ENCODE measurements at places on chromosomes 13 and 19. TPM values are rescaled to one million over a fixed set of nuclear protein-coding genes. Genes with fewer than 3 reads are reported as not detected.

TEX101 gene
- total RNA-seq, result not detected

FPR3 gene
- total RNA-seq, result not detected

GIPC3 gene
- under 0.01 TPM for total RNA-seq

OR7D2 gene
- total RNA-seq, result under 0.01 TPM

SLC1A6 gene
- under 0.01 TPM for total RNA-seq

MAP2K2 gene
- 127 TPM for total RNA-seq

B3GNT8 gene
- total RNA-seq, result 1.5 TPM

ATP4B gene
- total RNA-seq, result not detected

CD33 gene
- 0.22 TPM for total RNA-seq

NUFIP1 gene
- 2.6 TPM for total RNA-seq

ITGBL1 gene
- total RNA-seq, result 56.5 TPM

TTC9B gene
- total RNA-seq, result not detected

IZUMO2 gene
- not detected for total RNA-seq

SMIM44 gene
- total RNA-seq, result not detected

SLITRK5 gene
- under 0.01 TPM for total RNA-seq

PODNL1 gene
- total RNA-seq, result under 0.01 TPM

SYNGR4 gene
- not detected for total RNA-seq

PEG3 gene
- 3.9 TPM for total RNA-seq

PTGIR gene
- total RNA-seq, result 3.7 TPM

SMAD9 gene
- total RNA-seq, result 2.1 TPM

SSC5D gene
- 38.0 TPM for total RNA-seq

PNMA8A gene
- 13.0 TPM for total RNA-seq

UPF1 gene
- total RNA-seq, result 84.6 TPM

KIR2DL3 gene
- not detected for total RNA-seq

TICAM1 gene
- 2.8 TPM for total RNA-seq

CEACAM6 gene
- total RNA-seq, result not detected

BIVM gene
- total RNA-seq, result 20.1 TPM

KLK15 gene
- not detected for total RNA-seq

RXFP2 gene
- not detected for total RNA-seq

WDR87 gene
- total RNA-seq, result not detected

CGB2 gene
- total RNA-seq, result not detected

SBNO2 gene
- 36.5 TPM for total RNA-seq

MBNL2 gene
- 53.8 TPM for total RNA-seq

DDX49 gene
- 49.1 TPM for total RNA-seq

IFNL1 gene
- not detected for total RNA-seq

DAND5 gene
- not detected for total RNA-seq

FCAR gene
- total RNA-seq, result not detected

SIGLECL1 gene
- total RNA-seq, result not detected

PLPP2 gene
- total RNA-seq, result 2.9 TPM

PABPC3 gene
- total RNA-seq, result 0.11 TPM

LACC1 gene
- 15.1 TPM for total RNA-seq

ERICH4 gene
- total RNA-seq, result not detected

FOXA3 gene
- total RNA-seq, result not detected

ADPRHL1 gene
- total RNA-seq, result 0.75 TPM

CDADC1 gene
- 4.3 TPM for total RNA-seq

TRPC4 gene
- total RNA-seq, result 4.8 TPM

NLRP7 gene
- 0.22 TPM for total RNA-seq

SMIM24 gene
- not detected for total RNA-seq

ERF gene
- total RNA-seq, result 22.9 TPM

PRX gene
- total RNA-seq, result 1.4 TPM

FFAR3 gene
- total RNA-seq, result not detected

TMIGD2 gene
- not detected for total RNA-seq

TMEM255B gene
- total RNA-seq, result 1.3 TPM

ZNF730 gene
- total RNA-seq, result 1.9 TPM

NLRP5 gene
- not detected for total RNA-seq

MYO1F gene
- 0.22 TPM for total RNA-seq

RNF17 gene
- total RNA-seq, result not detected

Measured in uterine smooth muscle cell (primary cell).